Activated gamma-delta T cell treated with Interleukin-2 at 50 U/mL for 16 hours (primary cell): ENCODE measurements at places on chromosomes 7 and 10.

- DNase-seq, result peak; percentile 32
Measured at GRCh38 chr10:7409045-7409731, 1.6 kb downstream of the SFMBT2 start.

- DNase-seq, result no peak
Measured at GRCh38 chr7:13800694-13801448, 188.6 kb downstream of the ETV1 start.

DNA sequence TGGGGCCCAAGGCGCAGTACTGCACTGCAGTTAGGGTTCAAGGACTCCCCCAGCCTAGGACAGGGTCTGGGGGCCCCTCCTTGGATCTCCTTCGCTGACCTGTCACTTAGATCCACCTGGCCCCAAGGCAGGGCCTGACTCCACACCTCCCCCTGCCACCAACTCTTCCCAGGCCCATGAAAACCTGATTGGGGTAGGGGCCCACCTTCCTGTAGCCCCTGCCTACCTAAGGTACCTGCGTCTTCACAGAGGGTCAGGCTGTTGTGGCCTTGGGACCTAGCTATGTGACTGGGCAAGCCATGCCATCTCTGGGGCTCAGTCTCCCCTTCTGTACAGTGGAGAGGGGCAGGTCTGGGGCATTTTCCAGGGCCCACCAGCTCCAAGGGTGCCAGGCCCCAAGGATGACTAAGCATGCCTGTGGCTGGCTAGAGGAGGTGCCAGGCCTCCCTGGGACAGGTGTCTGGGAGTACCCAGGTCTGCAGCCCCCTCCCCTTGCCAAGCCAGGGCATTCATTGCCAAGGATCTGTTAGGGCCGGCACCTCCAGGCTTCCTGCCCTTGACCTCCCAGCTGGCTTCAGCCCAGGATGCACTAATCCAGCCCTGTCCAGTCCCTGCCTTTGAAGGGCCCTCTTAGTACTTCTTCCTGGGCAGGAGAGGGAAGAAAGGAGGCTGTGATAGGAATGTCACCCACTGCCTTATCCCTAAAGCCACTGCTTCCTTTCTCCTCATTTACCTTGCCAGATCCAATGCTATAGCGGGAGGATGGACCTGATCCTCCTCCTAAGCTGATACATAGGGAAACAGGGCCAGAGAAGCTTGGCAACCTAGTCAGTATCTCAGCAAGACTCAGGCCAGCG is 1.3 kb downstream of the LIMK1 start:
- DNase-seq, result no peak

DNA sequence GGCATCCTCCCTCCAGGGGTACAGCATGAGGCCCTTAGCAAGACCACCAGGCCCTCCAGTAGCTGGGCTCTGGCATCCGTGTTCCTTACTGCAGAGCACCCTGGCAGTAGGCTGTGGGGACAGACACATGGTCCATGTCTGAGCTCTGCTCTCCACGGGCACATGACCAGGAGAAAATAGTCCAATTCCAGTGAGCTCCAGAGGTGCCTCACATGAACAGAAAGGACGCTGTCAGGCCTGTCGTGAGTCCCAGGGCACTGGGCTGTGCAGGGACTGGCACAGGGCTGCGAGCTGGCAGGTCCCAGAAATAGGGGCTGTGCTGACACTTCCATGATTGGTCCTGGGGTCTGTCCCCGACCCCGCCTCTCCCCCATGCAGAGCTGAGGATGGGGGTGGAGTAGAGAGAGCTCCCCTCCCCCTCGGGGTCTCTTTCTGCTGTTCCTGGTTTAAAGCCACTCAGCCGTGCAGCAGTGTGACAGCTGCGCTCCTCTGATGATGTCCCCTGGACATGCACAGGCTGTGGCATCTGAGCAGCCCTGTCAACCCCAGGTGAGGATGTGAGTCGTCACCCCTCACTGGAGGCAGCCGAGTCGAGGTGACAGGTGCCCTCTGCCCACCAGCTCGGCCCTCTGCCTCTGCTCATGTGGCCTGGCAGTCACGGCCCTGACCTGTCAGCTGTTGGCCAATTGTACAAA is 25.2 kb upstream of the ZNF488 start:
- no peak for DNase-seq
